ENCODE measurements at places on chromosomes 6 and 20. TPM values are rescaled to one million over a fixed set of nuclear protein-coding genes. Genes with fewer than 3 reads are reported as not detected.

Gene EEF1A2
- 1,211 TPM for total RNA-seq

Gene ECHDC1
- total RNA-seq, result 34.4 TPM

Gene SULF2
- 39.7 TPM for total RNA-seq

Gene PNLDC1
- total RNA-seq, result not detected

Gene ECT2L
- 10.5 TPM for total RNA-seq

Gene TAAR5
- not detected for total RNA-seq

Gene RALGAPB
- total RNA-seq, result 27.6 TPM

Gene HLA-DOA
- total RNA-seq, result 1.6 TPM

Gene OR5V1
- not detected for total RNA-seq

Measured in cardiac septum (tissue), 1 donor.